ENCODE measurements at places on chromosomes 13 and 19.

- DNase-seq: no peak
These were observed 62.6 kb downstream of the LACC1 start for GRCh38 chr13:43942286-43942685.

- DNase-seq: no peak
These were observed 121.6 kb upstream of the SPRY2 start for GRCh38 chr13:80462567-80462966.

DNA sequence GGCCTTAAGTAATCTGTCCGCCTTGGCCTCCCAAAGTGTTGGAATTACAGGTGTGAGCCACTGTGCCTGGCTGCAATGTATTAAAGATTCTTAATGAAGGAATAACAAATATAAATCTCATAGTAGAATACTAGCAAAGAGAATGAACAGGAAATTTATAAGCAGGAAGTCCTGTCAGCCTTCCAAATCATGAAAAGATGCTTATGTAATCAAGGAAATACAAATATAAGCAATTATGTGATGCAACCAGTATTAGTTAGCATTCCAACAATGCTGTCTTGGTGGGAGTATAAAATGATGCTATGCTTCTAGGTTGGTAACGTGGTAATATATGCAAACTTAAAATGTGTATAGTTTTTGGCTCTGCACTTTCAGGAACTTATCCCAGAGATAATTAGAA, 133.8 kb downstream of the PDS5B start:
- no peak for DNase-seq

GRCh38 chr19:37699057-37699456, 20.5 kb downstream of the ZNF607 start:
- DNase-seq: no peak

GRCh38 chr13:106589716-106590115, 21.8 kb upstream of the ARGLU1 start:
- no peak for DNase-seq

Data from transverse colon (tissue), 4 donors.